ENCODE measurements at places on chromosomes 7 and 10.

GRCh38 chr10:111506266-111507034 lies 429.6 kb downstream of the ADRA2A start:
- no peak for DNase-seq

GRCh38 chr7:53768186-53768585 lies 732.8 kb downstream of the POM121L12 start:
- DNase-seq: no peak

GRCh38 chr7:126362746-126363145 lies 890.0 kb downstream of the GRM8 start:
- no peak for DNase-seq

DNA sequence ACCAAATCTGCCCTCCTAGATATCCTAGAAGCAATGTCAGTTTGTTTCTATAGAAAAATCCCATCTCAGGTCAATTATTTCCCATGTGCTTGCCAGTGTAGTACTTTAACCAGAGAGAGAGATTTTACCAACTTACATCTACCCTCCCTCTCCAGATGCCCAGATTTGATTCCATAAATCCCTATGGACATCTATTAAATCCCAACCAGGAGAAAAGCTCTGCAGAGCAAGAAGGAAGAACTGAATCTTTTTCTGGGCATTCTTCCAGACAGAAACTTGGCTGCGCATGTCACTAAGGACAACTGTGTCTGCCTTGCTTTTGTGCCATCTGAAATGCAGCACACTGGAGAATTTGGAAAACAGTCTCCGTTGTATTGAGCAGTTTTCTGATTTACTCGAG lies 597.6 kb downstream of the SORCS1 start:
- DNase-seq: no peak

GRCh38 chr10:46096909-46097575 lies 51.0 kb upstream of the MSMB start:
- no peak for DNase-seq

- no peak for DNase-seq
Observed at GRCh38 chr10:98528166-98528804, 81.5 kb upstream of the HPS1 start.

DNA sequence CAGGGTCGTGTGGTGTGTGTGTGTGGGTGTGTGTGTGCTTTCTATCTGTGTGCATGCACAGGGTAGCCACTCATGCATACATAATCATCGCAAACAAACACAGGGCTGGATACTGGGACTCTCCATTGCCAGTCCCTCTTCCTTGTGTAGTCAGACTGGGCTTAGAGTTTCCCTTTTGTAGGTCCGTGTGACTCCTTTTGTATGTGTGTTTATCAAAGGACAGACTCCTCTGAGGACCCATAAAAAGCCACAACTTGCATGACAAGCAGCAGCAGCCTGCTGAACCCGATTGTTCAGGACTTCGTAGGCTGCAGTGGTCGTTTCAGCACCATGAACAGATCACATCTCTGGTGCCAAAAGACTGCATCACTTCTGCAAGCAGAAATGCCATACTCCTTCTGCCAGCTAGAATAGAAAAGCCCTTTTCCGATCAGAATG lies 895 bp downstream of the VSTM2A start:
- DNase-seq: no peak

- no peak for DNase-seq
Observed at GRCh38 chr7:22849172-22849571, 26.5 kb upstream of the TOMM7 start.

GRCh38 chr7:774161-775109 lies 47.4 kb upstream of the PRKAR1B start:
- no peak for DNase-seq

- no peak for DNase-seq
Observed at GRCh38 chr7:152756116-152756515, 3.4 kb upstream of the ACTR3B start.

DNA sequence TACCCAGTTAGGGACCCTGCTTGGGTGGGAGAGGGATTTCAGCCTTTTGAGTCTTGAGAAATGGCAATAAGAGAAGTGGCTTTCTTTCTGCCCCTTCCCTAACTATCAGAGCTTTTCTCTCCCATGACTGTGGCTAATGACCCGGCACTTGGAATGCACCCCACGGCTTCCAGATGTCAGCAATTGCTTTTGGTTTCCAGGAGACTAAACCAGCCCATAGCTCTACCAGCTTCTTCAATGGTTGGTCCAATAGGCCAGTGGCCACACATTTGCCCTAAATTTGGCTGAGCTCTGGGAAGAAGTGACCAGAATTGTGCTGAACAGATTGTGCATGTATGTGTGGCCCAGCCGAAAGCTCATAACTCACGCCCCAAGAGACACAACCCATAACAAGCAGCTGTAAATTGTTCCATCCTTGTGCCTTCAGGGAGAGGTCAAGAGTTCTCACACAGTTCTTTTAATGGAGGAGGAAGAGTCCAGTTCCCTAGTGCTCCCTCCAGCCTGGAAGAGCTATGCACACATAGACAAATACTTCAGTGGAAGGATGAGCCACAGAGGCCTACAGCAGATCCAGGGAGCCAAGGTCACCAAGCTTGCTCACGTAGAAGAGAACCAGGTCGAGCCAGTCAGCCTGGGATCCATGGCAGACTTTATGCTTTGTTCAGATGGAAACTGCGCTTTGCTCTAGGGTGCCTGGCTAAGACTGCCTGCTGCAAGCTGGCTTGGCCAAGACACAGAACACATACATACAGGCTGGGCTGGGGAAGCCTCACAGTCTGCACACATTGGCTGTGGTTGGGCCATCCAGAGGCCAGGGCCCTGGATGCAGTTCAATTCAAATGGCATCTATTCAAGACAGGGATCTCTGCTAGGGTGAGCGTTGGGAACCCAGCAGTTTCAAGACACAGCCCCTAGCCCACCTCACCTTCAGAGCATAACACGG lies 131.8 kb upstream of the HABP2 start:
- no peak for DNase-seq

DNA sequence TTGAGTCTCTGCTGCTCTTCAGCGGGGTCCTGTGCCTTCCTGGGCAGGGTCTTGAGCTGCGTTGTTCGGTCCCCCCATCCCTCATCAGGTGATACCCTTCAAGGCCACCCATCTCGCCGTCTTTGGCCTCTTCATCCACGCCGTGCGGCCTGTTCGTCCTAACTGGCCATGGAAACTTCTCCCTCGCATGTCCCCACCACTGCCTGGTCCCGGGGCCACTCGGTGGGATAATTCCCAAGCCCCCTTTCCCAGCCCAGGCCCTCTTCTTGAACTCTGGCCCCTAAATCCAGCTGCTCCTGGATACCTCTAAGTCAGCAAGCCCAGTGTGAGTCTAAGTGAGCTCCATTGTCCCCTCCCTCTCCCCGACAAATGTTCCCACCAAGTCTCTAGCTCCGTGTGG lies 74.5 kb downstream of the CAMK1D start:
- no peak for DNase-seq

GRCh38 chr10:102208311-102209035 lies 17.6 kb upstream of the ELOVL3 start:
- DNase-seq: no peak

DNA sequence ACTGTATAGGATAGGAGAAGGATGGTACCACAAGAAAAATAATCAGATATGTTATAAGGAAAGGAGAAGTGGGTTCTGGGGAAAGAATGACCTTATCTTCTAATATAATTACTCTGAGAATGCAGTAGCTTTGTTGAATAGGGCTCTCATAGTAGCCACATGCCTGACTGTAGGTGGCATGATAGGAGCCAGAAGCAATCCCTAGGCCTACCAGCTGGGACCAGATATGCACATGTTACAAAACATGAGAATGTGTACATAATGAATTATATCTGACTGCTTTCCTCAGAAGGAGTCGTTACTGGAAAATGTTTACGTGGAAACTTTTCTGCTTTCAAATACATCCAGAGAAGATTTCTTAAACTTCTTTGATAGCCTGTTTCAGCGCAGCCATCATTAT lies 53.2 kb upstream of the FAM3C start:
- no peak for DNase-seq

DNA sequence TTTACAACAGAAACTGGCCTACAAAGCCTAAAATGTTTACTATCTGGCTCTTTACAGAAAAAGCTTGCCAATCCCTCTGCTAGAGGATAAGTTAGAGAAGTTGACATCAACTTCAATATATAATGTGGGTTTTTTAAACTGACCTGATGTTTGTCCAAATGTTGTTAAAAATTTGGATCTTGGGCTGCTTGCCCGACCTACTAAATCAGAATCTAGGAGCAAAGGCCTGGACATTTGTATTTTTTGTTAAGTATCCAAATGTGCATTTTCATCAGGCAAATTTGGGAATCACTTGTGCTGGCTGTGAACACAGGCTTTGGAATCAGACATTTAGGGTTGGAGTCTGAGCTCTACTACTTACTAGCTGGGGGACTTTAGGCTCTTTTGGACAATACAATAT lies 252.7 kb upstream of the CSTF2T start:
- no peak for DNase-seq

DNA sequence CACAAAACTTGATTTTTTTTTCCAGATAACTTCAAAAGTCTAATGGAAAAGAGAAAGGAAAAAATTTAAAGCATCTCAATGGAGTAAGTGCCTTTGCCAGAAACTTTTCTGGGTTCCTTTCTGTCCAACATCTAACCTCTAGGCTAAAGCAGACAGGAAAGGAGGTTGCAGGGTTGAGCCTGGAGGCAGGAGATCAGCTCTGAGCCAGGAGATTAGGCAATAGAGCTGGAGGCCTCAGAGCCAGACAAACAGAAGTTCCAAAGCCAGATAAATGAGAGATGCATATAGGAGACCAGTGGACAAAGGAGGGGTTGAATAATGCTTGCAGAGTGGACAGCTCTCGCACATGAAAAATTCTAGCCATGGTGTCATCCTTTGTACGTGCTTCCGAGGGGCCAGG lies 42.9 kb downstream of the CHN2 start:
- no peak for DNase-seq

DNA sequence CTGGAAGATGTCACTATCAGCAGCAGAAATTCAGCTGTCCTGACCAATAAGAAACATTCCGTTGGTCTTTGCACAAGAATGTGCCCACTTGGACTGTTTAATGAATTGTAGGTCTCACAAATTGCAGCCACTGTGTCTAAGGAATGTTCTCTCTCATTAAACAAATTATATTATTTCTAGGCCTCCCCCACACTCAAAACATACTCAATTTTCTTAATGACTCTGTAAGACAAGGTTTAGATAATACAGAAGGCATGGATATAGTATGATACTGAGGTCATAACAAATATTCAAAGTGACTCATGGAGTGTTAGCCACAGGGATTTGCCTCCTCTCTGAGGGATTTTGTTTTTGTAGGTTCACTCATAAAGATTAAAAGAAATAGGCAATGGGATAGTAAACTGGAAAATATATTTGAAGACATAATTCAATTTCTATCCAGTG lies 197.5 kb downstream of the PTN start:
- no peak for DNase-seq

DNA sequence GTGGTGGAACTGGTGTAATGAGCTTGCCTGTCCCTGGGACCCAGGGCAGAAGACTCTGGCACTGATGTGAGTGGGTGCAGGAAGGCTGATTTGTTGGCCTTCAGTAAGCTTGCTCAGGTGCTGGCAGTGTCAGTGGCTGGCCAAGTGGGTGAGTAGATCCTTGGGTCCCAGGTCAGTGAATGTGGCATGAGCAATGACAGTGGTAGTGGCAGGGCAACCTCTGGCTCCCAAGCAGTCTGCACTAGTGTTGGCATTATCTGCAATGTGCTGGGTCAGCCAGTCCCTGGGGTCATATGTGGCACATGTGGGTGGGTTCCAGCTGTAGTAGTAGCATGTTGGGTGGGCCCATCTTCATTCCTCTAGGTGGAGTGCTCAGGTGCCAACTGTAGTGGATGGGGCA lies 640.9 kb upstream of the GRM3 start:
- DNase-seq: no peak

- DNase-seq: no peak
Observed at GRCh38 chr10:1037098-1037497, 11.4 kb upstream of the IDI2 start.

- no peak for DNase-seq
Observed at GRCh38 chr10:49655099-49655498, 24.4 kb upstream of the C10orf53 start.

DNA sequence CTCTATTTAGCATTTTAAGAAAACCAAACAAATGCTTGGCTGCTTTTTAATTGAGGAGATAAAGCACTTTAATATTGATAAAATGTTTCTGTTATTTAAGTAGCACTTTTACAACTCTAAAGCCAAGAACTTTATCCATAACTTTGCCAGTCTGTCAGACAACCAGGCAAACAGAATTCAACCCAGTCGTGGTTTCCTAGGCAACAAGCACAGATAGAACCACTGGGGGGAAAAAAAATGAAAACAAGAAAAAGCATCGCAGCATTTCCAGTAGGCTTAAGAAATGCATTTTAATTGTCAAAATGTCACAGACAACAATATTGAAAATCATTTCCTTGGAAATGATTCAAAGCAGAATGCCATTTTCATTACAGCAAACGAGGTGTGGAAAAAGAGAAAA lies 323.4 kb downstream of the PARD3 start:
- no peak for DNase-seq

- DNase-seq: no peak
Observed at GRCh38 chr7:47827871-47828270, 120.4 kb downstream of the PKD1L1 start.

DNA sequence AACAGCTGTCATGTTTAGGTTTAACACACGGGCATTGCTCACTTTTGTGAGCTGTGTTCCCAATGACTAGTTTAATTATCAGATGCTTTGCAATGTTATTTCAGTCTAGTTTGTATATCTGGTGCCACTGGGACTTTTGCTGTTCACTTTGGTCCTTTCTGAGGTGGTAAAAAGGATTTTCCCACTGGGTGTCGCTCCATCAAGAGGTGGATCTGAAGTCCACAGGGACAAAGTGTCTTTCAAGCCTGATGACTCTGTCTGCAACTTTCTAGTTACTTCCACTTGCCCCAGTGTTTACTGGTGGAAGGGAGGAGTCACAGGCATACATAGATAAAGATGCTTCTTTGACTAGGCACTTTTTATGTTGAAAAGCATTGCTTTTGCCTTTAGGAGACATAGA lies 242.2 kb downstream of the HGF start:
- DNase-seq: no peak

GRCh38 chr10:53622201-53622600 lies 849.6 kb upstream of the MBL2 start:
- DNase-seq: no peak

DNA sequence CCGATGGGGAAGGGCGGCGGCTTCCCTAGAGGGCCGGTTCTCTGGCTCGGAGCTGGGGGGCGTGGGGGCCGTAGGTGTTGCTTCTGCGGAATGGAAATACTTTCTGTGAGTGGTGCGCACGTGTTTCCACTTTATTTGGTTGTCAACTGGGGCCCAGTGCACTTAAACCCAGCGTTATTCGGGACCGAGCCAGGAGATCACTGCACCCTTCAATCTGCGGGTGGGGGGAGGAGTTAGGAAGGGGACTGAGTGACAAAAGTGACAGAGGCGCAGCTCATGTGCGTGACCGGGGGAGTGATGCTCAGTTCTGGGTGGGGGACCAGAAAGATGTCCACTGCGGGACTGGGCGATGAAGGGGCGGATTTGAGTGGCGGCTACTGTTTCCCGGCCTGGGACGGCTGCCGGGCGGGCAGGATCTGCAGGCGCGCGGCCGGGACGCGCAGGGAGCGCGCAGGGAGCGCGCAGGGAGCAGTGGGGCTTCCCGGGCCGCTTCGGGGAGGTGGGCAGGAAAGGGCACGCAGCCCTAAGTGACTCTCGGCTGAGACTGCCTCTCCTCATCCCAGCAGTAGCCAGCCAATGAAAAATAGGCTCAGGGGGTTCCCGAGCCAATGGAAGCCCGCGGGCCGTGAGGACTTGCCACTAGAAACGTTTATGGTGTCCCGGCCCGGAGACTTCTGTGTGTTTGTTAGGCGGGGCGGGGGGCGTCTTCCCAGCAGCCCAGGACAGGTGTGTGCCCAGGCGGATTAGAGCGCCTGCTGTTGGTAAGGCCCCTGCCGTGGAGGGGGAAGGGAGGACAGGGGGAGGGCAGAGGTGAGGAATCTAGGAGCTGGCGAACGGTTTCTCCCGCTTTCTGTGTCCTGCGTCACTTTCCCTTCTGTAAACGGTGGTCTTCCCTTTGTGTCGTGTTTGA lies 54.3 kb upstream of the KDM7A start:
- DNase-seq: no peak
